ENCODE measurements at places on chromosomes 12 and 14.

DNA sequence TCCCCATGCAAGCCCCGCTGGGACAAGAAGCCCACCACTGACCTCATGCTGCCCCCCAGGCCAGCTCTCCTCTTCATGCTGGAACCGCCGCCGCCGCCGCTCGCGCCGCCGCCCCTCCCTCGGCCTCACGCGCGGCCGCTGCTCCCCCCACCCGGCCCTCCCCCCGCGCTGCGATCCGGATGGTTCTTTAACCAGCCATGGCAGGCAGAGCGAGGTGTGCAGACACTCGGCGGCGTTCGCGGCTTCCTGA, at the start of gene DCAF5:
Gene DCAF5, minus strand, starts transcription at position 218 of the 250 bp plus-strand sequence. Its CDS starts 141 bp downstream, at position 77.
- no peak for DNase-seq

DNA sequence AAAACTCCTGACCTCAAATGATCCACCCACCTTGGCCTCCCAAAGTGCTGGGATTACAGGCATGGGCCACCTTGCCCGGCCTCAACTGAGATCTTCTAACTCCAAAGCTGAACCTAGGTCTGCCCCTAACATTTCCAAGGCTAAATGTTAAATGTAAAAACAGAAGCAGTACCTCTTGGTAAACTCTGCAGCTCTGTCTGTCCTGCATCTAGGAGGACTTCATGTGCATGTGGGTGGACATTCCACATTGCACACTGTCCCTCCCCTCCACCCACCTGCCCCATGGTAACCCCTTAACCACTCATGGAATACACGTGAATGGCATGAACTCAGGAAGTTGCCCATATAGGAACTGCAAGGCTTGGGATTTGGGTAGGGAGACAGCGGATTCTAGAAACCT, 33.1 kb downstream of the SNX6 start:
- no peak for DNase-seq

DNA sequence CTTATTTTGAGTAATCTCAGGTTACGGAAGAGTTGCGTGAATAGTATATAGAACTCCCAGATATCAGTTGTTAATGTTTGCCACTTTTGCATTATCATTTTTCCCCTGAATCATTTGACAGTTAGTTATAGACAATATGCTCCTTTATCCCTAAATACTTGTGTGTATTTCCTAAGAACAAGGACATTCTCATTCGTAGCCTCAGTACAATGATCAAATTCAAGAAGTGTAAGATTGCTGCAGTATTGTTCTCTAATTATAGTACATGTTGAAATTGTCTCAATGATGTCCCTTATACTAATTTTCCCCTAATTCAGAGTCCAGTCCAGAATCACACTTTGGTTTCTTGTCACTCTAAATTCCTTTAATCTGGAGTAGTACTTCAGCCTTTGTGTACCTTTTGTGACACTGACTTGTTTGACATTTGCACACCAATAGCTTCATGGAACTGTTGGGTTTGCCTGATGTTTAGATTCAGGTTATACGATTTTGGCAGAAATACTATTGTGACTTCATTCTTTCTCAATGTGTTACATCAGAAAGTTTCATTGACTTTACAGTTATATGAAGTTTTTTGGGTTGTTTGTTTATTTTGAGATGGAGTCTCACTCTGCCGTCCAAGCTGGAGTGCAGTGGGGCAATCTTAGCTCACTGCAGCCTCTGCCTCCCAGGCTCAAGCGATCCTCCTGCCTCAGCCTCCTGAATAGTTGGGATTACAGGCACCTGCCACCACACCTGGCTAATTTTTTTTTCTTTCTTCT, 13.1 kb downstream of the DYNC1H1 start:
- DNase-seq, result no peak

DNA sequence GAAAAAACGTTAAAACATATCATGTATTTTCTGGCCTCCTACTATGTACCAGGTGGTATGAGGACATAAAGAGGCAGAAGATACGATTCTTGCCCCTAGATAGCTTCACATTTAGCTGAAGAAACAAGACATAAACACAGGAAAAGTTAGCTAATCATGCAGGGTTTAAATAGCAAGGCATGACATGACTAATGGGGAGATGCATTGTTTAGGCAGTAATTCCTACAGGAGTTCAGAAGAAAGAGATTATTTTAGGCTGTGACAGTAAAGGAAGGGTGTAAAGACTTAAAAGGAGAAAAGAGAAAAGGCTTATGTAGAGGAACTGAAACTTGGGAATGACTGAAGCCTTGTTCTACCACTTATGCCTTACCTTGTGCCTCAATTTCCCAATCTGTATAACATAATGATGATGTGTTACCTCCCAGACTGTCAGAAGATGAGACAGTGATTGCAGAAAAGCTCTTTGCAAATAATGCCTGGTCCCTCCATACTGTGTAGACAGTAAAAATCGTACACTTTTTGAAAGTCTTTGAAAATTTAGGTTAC, 44.4 kb downstream of the PRKCH start:
- DNase-seq, result no peak

GRCh38 chr12:104583301-104583700, 126.6 kb downstream of the CHST11 start:
- DNase-seq, result no peak

- no peak for DNase-seq
Measured at GRCh38 chr12:85575120-85576096, 260.8 kb downstream of the RASSF9 start.

DNA sequence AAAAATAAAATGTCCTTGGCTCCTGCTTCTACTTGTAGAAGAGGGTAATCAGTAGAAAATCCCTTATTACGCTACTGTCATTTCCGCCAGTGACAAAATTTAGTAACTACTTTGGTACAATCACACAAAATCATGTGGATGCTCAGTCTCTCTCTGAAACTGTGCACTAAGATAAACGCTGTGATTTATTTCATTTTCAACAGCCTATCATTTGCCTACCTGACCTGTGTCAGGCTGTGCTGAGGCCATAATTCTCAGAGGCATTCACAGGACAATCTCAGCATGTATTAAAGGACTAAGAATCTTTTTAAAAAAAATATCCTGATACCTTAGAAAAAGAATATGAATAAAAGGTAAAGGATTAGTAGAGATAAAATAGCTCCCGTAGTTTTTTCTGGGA, 226.0 kb downstream of the RASSF9 start:
- no peak for DNase-seq

DNA sequence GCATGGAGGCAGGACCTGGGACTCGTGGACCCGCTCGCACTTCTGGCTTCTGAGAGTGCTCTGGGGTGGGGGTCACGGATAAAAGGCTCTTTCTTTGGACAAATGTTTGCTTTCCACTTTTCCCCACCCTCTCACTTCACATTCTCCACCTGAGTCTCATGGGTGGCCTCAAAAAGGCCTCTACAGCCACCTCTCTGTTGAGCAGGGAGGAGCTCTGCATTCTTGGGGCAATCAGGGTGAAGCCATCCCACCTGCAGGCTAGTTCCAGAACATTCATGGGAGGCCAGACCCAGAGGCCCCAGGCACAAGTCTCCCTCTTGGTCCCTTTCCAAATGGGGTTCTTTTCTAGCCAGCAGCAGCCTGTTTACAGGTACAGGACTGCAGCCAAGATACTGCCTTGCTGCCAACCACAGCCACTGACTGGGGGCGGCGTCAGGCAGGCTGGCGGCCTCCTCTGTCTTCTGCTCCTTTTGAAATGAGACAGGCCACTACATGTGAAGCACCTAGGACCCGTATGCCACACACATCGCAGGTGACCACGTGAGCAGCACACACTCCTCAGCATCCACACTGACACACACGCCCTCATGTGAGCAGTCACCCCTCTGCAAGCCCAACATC, 18.2 kb upstream of the CEBPE start:
- no peak for DNase-seq

DNA sequence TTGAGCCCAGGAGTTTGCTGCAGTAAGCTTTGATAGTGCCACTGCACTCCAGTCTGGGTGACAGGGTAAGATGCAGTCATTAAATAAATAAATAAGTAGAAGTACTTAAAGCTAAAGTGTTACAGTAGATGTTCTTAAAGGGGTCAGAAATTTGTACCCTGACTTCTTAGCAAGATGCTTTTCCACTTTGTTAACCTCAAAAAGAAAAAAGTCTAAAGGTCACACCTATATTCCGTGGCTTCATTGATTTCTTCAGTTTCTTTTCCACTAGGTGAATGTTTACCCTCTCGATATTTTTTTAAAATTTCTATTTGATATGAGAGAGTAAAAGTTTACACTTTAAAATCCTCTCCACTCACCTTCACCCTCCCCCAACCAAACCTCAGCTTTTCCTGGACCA, 64.3 kb upstream of the PLEKHA5 start:
- no peak for DNase-seq

DNA sequence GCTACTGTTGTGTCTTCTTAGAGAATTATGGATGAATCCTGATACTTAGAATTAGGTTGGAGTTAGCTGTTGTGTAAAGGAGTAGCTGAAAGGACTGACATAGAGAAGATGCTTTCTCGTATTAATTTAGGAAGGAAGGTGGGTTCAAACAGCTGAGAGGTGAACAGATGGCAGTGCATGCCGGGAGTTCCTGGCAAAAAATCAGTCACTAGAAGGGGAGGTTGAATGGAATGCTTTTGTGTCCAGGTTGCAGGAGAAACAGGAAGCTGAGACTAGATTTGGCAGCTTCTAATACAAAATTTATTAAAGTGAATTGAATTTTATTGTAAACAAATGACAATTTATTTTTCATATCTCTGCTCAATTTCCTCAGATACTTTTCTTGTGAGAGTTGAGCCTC, 70.8 kb downstream of the BTG1 start:
- DNase-seq, result no peak

GRCh38 chr14:52071675-52072074, 2.8 kb upstream of the NID2 start:
- no peak for DNase-seq

DNA sequence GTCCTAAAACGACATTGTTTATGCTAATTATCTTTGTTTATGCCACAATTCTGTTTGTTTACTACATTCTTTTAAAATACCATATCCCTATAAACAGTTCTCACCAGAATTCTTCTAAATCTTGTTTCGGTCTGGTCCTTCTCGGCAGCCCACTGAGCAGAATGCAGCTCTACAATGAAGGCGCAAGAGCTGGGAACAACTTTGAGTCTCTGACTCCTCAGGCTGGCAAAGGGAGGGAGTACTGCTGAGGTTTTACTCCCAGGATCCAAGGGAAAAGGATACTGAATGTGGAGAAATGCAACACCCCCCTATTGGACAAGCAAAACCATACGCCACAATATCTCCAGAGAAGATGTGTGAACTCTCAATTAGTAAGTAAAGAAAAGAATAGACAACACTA, 5.4 kb downstream of the SOX5 start:
- DNase-seq, result no peak

DNA sequence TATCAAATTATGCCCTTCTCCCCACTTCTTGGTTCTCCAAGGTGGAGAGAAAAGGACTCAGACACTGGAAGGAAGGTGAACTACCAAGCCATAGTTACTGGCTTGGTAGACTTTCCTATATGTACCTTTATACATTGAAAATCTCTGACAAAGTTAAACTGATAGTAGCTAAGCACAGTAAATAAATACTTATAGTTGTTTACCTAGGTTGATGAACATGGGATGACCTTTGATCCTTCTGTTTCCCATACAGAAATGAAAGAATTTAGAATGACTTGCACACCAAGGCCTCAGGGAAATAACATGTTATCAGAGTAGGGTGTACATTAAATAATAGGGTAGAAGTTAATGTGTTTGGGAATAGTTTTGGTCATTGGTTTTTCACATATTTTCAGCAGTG, 6.7 kb downstream of the ARHGAP5 start:
- no peak for DNase-seq

DNA sequence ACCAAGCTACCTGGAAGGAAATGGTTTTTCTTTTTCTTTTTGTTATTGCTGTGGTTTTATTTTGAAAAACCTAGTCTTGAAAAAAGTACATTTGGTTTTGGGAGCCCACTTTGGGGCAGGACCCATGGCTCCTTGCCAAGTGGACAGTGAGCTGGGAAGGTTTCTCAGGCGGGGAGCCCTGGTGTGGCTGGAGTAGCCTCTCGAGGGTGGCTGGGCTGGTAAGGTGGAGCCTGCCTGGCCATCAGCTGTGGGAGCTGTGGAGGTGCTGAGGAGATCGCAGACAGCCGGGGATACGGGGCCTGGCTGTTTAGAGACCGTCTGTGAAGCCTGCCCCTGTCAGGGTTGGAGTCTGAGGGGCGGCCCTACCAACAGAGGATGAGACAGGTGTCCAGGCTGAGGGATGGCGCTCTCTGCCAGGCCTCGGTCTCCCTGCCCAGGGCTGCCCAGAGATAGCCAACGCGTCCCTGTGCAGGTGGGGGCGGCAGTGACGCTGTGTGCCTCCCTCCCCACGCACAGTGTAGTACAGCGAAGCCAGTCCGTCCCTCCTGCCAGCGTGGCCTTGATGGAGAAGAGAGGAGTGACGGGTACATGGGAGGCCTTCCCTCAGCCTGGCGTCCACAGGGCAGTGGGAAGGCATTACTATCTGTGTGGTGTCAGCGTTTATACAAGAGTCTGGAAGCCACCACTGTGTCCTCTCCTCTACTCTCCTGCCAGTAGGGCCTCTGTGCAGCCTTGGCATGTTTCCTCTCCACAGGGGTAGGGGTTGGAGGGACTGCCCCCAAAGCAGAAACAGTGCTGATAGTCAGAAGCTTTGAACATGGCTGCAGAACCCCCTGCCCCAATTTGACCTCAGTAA, 5.9 kb downstream of the RIN3 start:
- DNase-seq, result no peak

- DNase-seq, result no peak
Measured at GRCh38 chr12:74985986-74986319, 223.7 kb downstream of the KCNC2 start.

GRCh38 chr12:76277480-76277879, 70.7 kb downstream of the BBS10 start:
- DNase-seq, result no peak

- DNase-seq, result no peak
Measured at GRCh38 chr12:15256761-15257160, 35.5 kb upstream of the RERG start.

DNA sequence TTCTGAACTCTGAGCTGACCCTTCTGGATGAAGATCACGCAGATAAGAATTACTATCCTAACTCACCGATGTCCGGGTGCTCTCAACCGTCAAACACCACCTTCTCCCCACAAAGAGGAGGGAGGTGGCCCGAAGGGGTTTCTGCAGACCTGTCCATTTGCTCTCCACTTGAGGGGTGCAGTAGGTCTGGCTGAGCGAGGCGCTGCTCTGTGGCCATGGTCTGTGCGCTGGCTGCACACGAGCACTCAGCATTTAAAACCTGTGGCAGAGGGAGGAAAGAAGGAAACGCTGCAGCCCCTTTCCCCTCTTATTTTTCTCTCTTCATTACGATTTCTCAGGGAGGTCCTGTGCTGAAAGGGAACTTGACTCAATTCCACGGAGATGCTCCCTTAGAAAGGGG, 1.5 kb upstream of the HOXC13 start:
- no peak for DNase-seq

DNA sequence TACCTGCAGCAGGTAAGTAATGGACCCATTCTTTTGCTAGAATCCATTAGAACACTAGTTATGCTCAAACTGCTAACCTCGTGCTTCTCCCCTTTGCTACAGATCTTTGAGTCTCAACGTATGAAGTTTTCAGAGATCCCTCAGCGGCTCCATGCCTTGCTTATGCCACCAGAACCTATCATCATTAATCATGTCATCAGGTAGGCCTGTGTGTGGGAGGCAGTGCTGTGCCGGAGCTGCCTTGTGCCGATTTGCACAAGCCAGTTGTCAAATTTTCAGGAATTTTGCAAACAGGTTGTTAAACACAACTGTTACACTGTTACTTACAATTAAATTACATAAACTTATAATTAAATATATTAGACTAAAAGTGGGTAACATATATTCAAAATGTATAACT, 5.2 kb downstream of the SMARCD1 start:
- no peak for DNase-seq

- DNase-seq, result no peak
Measured at GRCh38 chr12:6276956-6277620, 33.4 kb upstream of the PLEKHG6 start.
